Stimulated activated CD4-positive, alpha-beta T cell treated with anti-CD3 and anti-CD28 coated beads, Interleukin-1b, Interleukin-23, amount 100 ng/mL, for 1 hour (primary cell): ENCODE measurements at places on chromosomes 7 and 10.

GRCh38 chr7:30349170-30349569, 64.8 kb downstream of the ZNRF2 start:
- no peak for DNase-seq

GRCh38 chr7:116259871-116260440, 49.6 kb downstream of the TES start:
- DNase-seq: no peak

DNA sequence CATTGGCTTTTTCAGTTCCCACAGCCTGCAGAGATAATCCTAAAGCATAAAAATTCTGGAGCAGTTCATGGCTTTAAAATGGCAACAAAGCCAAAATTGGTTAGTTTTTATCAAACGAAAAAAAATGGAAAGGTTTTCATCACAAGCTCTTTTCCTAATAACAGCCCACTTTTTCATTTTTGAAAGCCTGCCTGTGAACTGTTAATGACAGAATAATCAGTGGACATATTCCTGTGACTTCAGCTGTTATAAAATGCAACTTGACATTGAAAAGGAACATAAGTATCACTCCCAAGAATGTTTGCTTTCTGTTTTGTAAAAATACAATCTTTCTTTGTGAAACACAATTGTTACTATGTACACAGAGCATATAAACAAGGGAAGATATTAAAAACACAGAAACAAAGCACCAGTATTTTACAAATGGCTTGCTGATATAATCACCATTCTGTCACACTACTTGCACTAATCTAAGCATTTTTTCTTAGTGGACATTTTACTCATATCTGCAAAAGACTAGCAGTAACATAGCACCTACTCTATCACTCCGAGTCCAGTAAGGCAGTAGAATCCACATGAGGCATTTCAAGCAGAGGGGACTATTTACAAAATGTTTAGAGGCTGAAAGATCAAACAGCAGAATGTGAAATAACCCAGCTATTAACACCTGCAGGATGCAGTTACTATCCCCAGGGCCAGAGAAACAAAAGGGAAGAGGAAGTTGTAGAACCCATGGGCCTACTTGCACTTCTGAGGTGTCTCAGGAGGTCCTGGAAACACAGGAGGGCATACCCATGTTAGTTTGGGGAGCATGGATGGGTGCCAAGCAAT, 26.4 kb downstream of the MACC1 start:
- no peak for DNase-seq

GRCh38 chr10:93566435-93567276, at the start of gene FFAR4:
Gene FFAR4, plus strand, starts transcription at chr10:93566665. Its CDS starts 56 bp downstream, at chr10:93566721.
- no peak for DNase-seq

- no peak for DNase-seq
Observed at GRCh38 chr10:102322914-102323313, 72.6 kb upstream of the NFKB2 start.

DNA sequence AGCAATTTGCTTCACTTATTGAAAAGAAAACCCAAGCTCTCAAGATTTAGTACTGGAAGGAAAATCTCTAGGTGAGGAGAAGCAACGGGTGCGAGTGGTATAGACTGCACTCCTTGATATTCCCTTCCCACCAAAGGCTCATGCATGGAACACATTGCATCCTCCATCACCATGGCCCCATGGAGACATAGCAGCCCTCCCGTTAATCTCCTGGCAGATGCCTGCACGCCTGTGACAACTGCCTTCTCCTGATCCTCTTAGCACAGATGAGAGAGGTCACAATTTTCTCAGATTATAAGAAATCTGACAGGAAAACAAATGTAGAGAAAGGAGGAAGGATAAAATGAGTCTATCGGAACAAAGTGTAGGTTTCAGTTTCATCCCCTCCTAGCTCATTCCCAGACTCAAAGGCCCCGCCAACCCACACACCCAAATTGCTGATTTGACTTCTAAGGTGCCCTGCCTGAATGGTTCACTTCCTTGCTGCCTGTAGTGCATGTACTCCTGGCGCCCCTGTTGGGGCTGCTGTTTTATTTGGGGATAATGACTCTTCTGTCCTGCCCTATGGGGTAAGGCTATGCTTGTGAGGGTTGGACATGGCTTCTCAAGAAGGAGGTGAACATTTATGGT, 50.0 kb downstream of the PLXNA4 start:
- no peak for DNase-seq

GRCh38 chr10:125020386-125020785, 78.5 kb downstream of the ZRANB1 start:
- no peak for DNase-seq

GRCh38 chr10:31584876-31585275, 265.9 kb downstream of the ZEB1 start:
- no peak for DNase-seq

- no peak for DNase-seq
Observed at GRCh38 chr7:75889223-75889825, 10.5 kb downstream of the RHBDD2 start.

DNA sequence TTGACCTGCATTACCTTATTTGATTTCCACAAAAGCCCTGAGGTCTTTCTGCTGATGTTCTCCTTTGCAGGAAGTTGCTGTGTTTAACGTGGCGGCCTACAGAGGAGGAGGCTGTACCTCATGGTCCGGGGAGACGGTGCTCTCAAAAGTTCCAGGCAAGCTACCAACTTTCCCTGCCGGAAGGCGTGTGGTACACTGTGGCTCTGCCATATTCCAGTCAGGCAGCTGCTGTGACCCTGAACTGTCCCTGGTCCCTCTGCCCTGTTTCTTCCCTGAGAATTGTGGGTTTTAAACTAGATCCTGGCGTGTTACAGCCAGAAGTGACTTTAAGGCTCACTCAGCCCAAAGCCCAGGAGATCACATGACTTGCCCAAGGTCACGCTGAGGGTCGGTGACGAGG, 139.2 kb downstream of the TEX36 start:
- DNase-seq: no peak

DNA sequence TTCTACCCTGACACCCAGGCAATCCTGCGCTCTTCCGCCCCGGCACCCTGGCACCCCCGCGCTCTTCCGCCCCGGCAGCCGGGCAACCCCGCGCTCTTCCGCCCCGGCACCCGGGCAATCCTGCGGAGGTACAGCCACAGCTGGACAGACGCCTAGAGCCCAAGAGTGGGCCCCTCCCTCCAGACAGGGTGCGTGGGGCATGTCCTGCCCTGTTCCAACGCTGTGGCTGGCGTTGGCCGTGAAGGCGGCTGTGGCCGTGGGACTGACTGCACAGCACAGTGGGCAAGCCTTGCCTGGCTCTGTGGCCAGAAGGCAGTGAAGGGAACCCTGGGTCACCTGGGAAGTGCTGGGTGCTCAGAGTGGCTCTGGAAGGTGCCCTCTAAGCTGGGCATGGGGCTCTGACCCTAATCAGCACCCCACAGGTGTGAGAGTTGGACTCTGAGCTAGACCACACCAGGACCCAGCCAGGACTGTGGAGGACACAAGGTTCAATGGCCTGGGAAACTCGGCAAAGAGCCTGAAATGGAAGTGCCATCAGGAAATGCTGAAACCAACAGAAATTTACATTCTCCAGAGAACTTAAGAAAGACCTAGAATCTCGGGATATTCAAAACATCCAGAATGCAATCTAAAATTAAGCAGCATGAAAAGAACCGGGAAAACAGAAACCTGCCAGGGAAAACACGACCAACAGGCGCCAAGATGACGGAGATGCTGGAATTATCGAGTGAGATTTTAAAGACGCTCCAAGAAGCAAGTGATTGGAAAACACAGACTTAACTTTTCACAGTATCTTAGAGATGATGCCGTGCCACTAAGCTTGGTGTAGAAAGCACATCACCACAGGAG, 253.6 kb downstream of the ELFN1 start:
- no peak for DNase-seq

DNA sequence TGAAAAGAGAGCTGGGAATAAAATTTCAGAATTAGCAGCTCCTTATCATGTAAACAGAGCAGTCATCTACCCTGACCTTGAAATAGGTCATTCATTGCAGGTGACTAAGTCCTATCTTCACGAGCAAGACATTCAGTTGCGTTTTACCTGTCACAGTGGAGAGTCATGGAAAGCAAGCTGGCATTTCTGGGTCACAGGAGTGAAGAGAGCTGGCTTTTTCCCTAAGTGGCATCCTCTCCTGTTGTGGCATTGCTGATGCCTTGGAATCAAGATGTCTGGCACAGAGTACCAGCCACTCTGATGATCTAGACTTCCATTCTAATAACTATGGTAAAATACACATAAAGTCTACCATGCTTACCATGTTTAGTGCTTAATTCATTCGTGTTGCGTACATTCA, 70.8 kb downstream of the SCRN1 start:
- DNase-seq: no peak

DNA sequence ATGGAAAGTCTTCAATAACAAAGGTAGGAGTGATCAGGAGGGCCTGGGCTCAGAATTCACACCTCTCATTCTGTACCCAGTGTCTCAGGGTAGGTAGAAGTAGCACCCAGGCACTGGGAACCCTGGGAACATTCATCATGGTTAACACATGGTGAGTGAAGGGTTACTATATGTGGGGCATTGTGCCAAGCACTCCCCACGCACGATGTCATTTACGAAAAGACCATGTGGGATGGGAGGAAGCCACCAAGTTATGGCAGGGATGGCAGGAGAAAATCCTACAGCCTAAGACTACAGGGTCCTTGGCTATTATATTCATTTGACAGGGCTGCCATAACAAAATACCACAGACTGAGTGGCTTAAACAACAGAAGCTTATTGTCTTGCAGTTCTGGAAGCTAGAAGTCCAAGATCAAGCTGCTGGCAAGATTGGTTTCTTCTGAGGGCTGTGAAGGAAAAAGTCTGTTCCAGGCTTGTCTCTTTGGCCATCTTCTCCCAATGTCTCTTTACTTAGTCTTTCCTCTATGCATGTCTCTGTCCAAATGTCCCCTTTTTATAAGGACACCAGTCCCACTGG, 27.7 kb upstream of the DDIT4 start:
- DNase-seq: no peak

DNA sequence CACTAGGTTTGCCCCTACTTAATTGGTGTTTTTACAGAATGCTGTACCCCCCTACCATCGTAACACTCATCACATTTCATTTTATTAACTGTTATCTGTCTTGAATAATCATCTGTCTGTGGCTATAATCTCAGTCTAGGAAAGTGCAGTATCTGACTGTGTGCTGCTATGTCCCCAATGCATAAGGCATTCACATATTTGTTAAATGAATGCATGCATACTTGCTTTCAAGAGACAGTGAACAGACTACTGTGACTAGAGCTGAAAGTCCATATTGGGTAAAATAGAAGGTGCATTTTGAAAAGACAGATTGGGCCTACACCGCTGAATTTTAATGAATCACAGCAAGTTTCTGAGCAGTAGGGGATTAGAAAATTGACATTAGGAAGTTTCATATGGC, 112.3 kb downstream of the ARHGAP12 start:
- DNase-seq: no peak

GRCh38 chr10:131196176-131196885, 115.2 kb downstream of the TCERG1L start:
- no peak for DNase-seq

- DNase-seq: no peak
Observed at GRCh38 chr7:106616708-106617051, 44.3 kb downstream of the CCDC71L start.

GRCh38 chr7:90445633-90446032, 23.8 kb upstream of the PTTG1IP2 start:
- no peak for DNase-seq

DNA sequence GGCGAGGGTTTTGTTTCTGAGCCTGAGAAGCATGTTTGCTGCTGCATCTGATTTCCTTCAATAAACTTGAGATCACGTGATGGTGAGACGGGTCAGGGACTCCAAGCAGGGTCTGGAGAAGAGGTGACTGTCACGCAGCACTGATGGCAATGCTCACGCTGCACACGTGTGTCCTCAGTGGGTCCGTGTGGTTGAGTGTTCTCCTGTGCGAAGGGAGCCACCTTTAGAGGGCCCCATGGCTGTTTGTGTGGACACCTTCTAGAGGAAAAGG, 100.4 kb downstream of the WDR37 start:
- DNase-seq: no peak

DNA sequence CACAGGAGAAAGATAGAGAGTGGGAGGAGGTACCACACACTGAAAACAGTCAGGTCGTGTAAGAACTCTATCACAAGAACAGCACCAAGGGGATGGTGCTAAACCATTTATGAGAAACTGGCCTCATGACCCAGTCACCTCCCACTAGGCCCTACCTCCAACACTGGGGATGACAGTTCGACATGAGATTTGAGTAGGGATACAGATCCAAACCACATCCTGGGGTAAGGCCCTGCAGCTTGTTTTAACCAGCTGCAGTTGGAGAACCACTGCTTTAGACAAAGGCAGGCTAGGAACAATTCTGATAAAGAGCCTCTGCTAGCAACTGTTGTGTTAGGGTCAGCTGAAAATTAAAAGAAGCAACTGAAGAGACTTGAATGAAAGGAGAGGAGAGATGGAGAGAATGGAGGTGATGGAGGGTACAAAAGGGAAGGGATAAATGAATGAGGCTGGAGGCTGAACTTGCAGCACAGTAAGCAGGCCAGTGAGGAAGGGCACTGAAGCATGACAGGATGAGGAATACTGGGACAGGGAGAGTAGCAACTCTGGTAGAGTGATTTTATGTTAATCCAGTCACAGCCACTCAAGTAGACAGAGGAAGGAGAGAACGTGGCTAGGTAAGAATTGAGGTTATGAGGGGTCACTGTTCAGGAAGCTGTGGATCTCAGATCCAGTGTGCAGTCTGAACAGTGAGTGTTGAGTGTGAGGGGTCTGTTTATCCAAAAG, 23.6 kb downstream of the MEST start:
- no peak for DNase-seq

DNA sequence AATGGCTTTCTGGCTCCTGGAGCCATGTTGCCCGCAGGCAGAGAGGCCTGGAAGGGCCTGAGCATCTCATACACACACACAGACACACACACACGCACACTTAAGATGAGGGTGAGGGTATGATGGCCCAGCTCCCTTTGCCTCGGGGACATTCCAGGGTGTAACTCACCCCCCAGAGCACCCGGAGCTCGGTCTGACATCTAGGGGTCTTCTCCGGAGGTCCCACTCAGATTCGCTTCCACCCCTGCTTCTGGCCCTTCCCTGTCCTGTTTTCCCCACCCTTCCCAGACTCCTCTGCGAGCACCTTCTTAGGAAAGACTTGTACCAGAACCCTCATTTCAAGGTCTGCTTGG, 304.4 kb downstream of the GRID1 start:
- no peak for DNase-seq

DNA sequence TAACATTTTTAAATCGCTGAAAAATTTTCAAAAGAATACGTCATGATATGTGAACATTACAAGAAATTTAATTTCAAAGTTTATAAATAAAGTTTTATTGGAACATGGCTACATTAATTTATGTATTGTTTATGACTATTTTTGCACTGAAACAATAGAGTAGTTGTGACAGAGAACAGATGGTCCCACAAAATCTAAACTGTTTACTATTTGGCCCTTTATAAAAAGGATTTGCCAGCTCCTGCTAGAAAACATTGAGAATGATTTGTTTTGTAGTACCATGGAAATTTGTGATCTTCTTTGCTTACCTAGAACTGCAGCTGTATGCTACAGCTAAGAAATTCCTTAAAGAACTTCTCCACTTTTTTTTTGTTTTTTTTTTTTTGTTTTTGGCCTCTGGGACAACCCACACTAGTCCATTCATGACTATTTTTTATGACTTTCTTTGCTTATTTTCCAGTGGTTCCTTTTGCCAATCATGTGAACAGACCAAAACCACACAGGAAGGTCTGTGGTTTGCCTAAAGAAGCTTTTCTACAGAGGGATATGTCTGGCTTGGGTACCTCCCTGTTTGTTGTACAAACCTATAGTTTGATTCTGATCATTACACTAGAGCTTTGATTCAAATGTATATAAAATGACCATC, 55.7 kb downstream of the ST7 start:
- DNase-seq: no peak
